Testis (tissue), 5 donors: ENCODE measurements at places on chromosomes 1 and 21.

DNA sequence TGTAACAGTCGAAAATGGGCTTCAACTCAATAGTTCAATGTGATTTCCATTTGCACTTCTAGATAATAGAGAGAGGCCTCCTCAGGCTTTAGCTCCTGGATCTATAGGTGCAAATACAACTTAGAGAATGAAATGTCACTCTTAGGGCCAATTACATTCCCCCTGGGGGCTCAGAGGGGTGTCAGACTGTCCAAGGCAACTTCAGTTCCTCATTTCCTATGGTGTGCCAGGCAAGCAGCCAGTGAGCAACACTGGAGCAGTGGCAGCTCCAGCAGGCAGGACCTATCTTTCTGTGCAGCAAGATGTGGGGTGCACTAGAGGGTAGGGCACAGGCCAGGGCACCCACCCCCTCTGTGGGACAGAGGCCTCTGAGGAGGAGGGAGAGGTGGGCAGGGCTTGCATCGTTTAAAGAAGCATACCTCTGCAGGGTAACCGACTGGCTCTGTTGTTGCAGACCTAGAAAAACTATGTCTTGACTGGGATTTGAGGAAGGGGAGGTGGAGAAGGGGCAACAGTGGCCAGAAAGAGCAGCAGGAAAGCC lies 97.3 kb downstream of the SUSD4 start:
- no peak for DNase-seq

- no peak for DNase-seq
Observed at GRCh38 chr1:225710804-225711203, 57.9 kb upstream of the ENAH start.

DNA sequence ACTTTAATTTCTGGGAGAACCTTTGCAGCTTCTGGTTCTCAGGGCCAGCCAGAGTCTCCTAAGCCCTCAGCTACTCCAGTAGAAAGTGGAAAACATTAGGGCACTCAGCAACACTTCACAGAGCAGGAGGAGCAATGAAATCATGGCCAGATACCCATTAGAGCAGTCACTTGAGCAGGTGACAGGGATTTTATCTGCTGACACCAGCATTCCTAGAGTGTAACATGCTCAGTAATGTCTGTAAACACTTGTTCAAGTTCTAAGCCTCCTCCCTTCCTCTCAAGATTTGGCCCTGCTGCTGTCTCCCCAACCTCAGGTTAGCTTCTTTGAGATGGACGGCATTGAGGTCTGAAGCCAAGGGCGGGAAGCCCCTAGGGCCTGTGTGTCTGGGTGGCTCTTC lies 218.0 kb downstream of the GRIK3 start:
- DNase-seq, result no peak

- no peak for DNase-seq
Observed at GRCh38 chr1:229184066-229184465, 86.8 kb upstream of the RAB4A start.

DNA sequence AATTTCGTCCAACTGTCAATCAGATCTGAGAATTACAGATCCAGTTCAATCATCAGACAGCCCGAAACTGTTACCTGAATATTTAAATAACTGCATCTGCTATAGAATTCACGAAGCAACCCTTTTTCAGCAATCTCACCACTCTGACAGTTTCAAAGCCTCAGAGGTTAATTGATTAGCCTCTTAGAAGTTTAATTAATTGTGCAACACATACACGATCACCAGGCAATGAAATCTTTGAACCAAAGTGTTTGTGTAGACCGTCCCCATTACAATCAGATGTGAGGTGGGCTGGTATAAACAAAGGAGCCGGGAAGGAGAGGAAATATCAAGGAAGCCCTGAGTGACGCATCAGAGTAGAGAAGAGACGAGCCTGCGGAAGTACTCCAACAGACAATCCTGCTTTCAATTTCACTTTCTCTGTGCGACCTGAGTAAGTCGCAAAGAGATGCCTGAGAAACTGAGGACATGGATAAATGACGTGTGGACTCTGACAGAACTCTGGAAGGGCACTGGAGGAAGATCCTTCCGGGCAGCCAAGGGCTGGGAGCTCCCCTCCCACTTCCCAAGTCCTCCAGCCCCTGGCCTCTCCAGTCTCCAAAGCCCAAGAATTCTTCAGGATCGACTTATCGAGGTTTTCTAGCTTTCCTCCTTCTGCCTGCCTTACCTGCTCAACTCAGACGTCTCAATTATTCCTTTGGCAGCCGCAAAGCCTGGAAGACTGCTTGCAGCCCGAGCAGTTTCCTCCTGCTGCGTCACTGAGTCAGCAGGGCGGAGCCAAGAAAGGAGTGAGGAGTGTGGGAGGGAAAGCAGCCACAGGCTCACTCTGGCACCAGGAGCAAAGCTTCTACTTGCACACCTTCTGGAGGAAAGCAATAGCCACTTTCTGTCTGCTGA lies at the start of gene RNASEL:
Gene RNASEL (minus strand): TSS at position 757 of the 897 bp plus-strand sequence. CDS start 2,450 bp downstream, outside the sequence.
- peak; percentile 85 for DNase-seq

GRCh38 chr1:160489513-160490261 lies 33.4 kb downstream of the SLAMF6 start:
- no peak for DNase-seq

DNA sequence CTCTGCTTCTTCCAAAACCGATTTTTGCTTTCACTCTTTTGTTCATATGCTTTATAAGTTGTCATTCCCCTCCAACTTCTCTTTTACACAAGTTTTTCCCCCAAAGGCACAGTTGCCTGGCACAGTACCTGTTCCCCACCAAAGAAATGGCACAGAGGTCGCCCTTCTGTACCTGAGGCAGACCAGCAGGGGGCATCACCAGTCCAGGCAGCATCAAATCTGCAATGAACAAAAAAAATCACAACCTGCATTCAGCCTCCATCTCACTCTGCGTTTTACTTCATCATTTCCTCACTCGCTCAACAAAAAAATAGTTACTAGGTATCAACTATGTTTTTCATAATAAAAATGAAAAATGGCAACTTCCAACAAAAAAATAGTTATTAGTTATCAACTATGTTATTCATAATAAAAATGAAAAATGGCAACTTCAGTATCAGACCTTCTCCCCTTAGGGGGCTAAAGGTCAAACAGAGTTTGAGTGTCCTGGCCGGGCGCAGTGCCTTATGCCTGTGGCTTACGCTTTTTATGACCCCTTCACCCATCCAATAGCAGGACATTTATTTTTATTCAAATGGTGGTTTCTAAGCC lies 4.1 kb downstream of the EIF2D start:
- DNase-seq, result peak; percentile 47

GRCh38 chr1:235160383-235160956 lies 580 bp downstream of the RBM34 start:
- DNase-seq, result no peak

DNA sequence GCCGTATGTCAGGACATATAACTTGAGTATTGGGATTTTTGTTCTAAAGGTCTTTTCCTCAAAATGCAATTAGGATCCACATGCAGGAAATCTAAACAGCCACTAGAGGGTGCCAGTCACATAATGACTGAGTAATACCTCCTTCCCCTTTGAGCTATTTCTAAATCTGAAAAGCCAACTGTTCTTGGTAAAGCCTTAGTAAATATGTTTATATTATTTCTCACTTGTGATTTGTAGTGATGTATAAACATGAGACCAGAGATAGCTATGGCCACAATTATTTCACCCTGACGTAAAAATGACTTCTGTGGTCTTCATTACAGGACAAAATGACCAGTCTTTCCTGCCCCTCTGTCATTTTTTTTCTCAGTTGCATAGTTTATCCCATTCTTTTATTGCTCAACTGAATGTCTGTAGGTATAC lies 41.0 kb upstream of the DR1 start:
- DNase-seq, result peak; percentile 72

GRCh38 chr1:63663301-63663700 lies 70.1 kb downstream of the PGM1 start:
- DNase-seq, result no peak

GRCh38 chr1:76766381-76766780 lies 100.9 kb upstream of the ST6GALNAC5 start:
- no peak for DNase-seq

DNA sequence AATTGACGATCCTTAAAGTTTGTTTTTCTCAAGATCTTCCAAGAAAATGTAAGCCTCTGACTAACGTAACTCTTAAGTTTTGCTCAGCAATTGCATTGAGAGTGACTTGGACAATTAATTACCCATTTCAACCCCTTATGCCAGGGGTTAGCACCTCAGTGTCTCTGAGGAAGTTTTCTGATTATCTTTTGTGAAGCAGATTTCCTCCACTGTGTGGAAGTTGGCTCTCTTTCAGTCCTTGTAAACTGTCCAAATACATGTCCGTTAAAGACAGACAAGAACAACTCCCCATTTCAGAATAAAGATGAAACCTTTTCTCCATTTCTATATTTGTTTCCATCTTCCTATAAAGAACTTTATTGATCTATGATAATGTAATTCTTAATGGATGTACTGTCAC lies 296.4 kb upstream of the FMN2 start:
- DNase-seq, result no peak

DNA sequence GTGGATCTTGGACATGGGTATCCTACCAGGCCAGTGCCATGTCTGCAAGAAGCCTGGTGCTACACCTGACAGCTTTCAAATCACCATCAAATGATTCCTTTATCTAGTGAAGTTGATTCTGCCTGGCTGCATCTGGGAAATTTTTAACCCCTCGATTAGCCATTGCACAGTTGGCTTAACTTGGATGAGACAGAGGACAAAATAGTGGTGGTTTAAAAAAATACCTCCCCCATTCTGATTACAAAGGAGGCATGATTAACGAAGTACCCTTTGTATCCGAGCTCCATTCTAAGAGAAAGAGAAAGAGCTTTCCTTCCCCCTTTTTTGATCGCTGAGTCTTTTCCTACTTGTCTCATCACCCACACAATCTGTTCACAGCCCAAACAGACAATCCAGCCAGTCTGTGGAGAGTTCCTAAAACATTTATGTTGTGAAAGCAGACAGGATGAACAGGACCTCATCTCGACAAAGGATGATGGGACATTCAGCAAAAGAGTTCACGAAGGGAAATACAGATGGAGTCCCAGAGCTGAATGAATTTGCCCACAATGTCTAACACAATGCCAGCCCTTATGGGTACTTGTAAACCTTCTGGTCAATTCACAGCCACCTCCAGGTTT lies 20.5 kb downstream of the WLS start:
- DNase-seq, result no peak

DNA sequence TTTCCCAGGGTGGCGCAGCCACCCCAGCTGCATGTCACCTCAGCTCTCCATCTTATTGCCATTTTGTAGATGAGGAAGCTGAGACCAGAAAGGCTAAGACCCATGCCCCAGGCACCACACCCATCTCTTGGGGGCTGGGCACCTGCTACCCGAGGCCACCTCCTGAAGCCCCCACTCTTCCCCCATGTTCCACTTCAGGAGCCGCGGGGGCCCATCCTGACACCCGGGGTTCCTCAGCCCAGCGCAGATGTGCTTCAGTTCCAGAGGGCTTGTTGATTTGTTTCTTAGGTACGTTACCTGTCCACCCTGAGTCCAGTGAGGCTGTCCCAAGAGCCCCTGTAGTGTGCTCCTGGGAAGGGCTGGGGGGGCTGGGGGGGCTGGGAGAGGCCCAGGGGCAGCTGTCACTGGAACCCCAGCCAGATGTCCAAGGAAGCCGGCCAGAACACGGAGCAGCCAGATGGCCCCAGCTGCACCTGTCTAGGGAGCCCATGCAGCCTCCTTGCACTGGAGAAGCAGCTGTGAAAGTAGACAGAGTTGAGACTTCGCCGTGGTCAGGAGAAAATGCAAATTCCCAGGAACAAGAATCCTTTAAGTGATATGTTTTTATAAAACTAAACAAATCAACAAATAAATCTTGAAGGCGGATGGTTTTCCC lies 17.1 kb upstream of the CCDC27 start:
- DNase-seq, result no peak

GRCh38 chr1:1881727-1882126 lies 9.2 kb downstream of the GNB1 start:
- DNase-seq, result no peak

- DNase-seq, result no peak
Observed at GRCh38 chr1:118338936-118339335, 153.9 kb upstream of the SPAG17 start.

- DNase-seq, result no peak
Observed at GRCh38 chr1:236172041-236172579, 29.8 kb downstream of the GPR137B start.

DNA sequence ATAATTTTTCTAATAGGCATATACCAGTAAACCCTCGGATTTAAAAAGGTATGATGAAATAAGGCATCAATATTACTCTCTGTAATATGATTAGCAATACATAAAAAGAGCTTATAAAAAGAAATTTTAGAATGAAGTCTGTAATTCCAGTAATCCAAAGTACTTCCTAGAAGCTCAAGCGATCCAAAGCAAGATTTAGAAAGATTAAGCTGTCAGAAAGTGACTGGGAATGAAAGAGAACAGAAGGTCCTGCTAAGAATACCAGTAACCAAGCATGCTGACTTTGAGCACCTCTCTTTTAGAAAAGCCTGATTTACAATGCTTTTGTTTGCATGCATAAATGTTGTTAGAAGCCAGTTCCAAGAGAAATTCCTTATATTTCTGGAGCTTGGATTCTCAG lies 125.1 kb downstream of the GIPC2 start:
- DNase-seq, result no peak

DNA sequence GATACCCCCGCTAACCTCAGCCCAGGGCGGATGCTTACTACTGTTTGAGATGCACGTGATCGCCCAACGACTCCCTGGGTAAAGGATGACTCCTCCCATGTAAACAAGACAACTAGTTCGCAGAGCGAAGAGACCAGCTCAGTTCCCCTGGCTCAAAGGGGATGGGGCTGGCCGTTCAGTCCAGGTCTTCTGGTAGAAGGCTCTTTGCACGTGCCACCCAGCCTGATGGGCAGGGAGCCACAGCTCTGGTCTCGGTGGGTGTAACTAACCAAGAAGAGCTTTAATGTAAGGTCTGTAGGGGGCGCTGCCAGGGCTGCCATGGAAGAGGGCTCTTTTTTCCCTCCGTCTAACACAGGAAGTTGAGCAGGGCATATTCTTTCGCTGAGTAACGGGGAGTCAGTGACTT lies 49.4 kb upstream of the PARP1 start:
- DNase-seq, result no peak

DNA sequence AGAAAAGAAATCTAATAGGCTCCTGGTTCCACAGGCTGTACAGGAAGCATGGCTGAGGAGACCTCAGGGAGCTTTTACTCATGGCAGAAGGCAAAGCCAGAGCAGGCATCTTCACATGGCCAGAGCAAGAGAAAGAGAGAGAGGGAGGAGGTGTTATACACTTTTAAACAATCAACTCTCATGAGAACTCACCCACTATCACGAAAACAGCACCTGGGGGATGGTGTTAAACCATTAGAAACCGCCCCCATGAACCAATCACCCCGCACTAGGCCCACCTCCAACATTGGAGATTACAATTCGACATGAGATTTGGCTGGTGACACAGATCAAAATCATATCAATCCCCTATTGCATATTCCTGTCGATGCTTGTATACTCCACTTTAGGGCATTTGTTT lies 93.5 kb downstream of the MRPL39 start:
- DNase-seq, result no peak

DNA sequence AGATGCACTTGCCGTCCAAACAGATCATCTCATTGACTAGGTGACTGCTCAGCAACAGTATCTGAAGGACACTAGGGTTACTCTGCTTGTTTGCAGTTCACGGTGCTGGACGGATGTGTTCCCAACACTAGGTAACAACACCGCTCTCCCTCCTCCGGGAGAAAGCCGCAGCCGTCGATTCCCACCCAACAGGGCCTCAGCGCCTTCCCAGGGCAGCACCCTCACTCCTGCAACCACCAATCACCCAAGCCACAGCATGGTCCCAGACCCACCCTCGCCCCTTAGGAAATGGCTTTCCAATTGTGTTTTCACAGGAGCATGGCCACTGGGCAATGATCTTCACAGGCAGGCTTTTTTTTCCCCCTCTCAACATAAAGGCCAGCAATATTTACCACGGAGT lies 779 bp downstream of the TLR5 start:
- no peak for DNase-seq
